ENCODE measurements at places on chromosomes 7 and 10.

- DNase-seq: no peak
Observed at GRCh38 chr10:76649723-76650127, 987.9 kb downstream of the KCNMA1 start.

DNA sequence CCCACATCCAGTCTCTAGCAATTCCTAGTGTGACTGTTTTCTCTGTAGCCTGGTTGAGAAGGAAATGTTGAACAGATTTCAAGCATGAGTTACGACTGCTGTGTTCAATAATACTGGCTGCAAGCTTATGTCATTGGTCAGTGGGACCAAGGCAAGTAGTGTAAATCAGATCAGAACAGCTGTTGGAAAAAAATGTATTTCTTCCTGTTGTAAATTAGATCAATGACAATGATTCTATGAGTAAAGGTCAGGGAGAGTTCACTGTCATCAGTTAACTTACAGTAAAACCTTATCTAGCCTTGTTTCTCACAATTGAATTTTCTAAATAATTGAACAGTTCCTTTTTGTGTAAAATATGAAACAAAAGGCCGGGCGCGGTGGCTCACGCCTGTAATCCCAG lies 6.7 kb downstream of the OTUD1 start:
- DNase-seq: no peak

- DNase-seq: no peak
Observed at GRCh38 chr10:7432884-7433726, 22.3 kb upstream of the SFMBT2 start.

DNA sequence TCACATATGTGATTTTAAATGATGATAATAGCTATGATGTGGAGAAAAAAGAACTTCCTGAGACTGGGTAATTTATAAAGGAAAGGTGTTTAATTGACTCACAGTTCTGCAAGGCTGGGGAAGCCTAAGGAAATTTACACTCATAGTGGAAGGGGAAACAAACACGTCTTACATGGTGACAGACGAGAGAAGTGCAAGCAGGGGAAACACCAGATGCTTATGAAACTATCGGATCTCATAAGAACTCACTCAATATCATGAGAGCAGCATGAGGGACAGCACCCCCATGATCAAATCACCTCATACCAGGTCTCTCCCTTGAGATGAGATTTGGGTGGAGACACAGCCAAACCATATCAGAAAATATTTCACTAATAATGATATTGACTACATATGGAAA lies 4.1 kb upstream of the LIPN start:
- no peak for DNase-seq

GRCh38 chr10:116612107-116612769 lies 8.5 kb upstream of the PNLIPRP2 start:
- no peak for DNase-seq
